ENCODE measurements at places on chromosomes 3 and 15.

- DNase-seq: peak; percentile 51
These were observed 1.1 kb downstream of the NFKBIZ start for GRCh38 chr3:101850246-101851051.

DNA sequence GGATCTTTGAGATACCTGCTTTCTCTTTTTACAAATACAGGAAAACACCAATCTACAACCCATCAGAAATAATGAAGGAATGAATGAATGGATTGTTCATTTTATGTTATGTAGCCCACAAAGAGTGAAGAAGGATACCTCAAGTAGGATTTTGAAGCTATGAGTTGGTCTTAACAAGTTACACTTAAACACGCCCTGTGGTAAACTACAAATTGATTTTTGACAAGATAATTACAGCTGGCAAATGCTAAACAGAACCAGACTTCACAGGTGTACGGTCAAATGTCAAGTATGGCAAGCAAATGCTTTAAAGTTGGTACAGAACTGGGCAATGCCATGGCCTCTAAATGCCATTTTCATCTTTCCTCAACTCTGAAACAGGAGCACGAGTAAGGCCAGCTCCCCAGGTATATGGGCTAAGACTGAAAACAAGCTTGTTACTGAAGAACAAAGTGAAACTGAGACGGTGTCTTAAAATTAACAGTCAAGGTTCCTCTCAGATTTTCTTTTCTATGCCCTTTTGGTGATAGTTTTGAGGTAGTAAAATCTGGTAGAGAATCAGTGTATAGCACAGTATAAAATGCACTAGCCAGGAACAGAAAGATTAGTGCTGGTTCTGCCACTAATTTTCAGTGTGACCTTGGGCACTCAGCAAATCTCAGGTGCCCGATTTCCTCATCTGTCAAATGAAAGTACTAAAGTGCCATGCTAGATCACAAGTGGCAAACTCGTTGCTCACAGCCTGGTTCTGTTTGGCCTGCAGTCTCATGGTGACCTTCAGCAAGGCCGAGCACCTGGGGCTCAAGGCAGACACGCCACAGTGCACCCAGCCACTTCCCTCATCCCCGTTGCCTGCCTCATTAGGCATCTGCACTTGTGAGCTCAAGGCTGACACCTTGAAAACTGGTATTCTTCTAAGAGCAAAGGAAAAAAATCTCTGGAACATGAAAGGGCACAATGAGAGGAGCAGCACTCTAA lies 9.5 kb downstream of the RUVBL1 start:
- DNase-seq: no peak

GRCh38 chr3:115071601-115072000 lies 75.5 kb downstream of the ZBTB20 start:
- no peak for DNase-seq

GRCh38 chr3:134104031-134104430 lies 74.3 kb upstream of the SLCO2A1 start:
- DNase-seq: no peak

DNA sequence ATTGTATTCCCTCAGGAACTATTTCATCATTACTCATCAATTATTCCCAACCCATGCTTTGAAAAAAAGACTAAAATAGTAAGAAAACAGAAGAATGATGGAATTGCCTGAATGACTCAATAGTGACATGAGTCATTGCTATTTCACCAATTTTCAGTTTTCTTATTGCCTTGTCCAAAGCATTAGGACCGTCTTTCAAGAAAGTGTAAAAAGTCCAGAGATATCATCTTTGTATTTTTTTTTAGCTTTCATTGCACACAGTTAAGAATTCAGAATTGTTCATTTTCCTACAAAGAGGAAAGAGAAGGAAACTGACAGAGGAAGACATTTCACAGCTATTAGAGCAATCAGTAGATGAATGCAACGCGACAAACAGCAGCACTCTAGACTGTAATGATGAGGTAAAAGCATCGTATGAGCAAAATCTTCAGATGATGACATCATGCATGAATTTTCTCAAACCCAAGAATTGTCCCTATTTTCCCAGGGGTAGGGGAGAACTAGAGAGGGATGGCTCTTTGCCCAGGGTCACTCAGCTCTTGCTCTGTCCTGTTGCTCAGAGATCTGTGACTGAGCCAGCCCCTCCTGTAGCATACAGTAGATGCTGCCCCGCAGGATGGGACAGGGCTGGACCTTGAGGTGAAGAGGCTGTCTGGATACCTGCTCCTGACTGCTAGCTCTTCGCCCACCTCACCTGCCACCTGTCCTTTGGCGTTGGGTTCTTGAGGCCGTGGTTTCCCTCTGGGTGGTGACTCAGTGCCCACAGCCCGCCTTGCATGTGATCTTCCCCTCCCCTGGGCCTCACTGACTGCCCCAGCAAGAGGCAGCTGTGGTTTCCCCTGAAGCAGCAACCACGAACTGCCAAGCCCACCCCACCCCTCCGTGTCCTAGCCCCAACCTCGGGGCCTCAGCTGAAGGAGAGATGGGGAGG lies 84.8 kb downstream of the PPCDC start:
- DNase-seq: peak; percentile 3

- DNase-seq: no peak
These were observed 111.6 kb upstream of the SLC6A6 start for GRCh38 chr3:14290631-14291385.

DNA sequence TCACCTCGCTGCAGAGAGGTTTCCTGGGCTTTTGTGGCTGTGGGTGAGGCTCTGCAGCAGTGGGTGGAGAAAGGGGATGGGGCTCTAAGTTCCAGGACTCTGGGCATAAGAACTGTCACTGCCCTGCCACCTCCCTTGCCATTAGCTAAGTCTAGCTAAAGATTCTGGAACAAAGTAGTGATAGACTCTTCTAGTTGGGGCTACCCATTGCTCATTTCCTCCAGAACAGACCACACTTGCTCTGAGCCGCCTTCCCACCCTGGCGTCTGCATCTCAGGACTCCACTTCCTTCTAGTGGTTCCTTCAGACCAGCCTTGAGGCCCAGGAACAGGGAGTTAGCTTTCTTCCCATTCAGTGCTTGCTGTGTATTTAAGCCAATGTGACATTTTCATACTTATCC lies 7.5 kb downstream of the ARHGAP31 start:
- no peak for DNase-seq

DNA sequence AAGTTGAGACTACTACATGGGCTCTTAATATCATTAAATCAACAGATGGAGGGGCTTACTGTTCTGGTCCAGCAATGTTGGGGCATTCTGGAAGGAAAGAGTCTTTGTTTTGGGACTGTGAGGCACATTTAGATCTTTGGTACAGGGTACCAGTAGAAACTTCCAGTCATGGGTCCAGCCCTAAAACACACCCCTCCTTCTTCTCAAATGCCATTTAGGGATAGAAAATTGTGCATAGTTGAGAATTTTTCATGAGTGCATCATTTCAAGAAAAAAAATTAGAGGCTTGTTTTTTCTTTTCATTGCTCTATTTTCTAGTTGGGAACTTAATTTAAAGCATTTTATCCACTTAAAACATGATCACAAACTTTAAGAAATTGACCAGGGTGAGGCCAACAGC lies 4.1 kb upstream of the RTP1 start:
- no peak for DNase-seq

- no peak for DNase-seq
These were observed 40.5 kb downstream of the PPCDC start for GRCh38 chr15:75063889-75064288.

DNA sequence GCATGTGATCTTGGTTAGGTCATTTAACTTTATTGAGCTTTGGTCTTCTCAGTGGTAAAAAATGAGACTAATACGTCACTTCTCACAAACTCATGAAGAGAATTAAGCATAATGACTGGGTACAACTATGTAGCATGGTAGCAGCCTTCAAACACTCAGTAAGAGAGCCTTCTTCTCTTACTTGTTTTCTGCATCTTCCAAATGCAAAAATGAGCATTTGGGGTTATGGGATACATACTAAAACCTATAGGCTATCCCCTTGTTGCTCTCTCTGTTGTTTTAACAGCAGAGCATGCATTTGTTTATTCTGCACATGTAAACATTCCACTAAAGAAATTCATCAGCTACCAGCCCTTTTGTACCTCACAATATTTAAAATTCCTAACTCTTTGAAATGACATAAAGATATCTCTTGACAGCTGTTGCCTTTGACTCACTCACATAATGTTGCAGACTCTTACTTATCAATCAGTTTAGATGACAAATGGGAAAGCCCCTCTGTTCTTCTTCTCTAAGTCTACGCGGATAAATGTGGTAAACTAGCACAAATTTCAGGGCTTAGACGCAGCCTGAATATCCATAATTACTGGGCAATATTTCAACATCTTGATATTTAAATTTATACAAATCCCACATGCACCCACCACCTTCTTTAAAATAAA lies 327.3 kb upstream of the SATB1 start:
- DNase-seq: no peak

Data from effector CD4-positive, alpha-beta T cell (primary cell).